Calu3 (cell line): ENCODE measurements at places on chromosomes 4 and X. TPM values are rescaled to one million over a fixed set of nuclear protein-coding genes. Genes with fewer than 3 reads are reported as not detected.

DNA sequence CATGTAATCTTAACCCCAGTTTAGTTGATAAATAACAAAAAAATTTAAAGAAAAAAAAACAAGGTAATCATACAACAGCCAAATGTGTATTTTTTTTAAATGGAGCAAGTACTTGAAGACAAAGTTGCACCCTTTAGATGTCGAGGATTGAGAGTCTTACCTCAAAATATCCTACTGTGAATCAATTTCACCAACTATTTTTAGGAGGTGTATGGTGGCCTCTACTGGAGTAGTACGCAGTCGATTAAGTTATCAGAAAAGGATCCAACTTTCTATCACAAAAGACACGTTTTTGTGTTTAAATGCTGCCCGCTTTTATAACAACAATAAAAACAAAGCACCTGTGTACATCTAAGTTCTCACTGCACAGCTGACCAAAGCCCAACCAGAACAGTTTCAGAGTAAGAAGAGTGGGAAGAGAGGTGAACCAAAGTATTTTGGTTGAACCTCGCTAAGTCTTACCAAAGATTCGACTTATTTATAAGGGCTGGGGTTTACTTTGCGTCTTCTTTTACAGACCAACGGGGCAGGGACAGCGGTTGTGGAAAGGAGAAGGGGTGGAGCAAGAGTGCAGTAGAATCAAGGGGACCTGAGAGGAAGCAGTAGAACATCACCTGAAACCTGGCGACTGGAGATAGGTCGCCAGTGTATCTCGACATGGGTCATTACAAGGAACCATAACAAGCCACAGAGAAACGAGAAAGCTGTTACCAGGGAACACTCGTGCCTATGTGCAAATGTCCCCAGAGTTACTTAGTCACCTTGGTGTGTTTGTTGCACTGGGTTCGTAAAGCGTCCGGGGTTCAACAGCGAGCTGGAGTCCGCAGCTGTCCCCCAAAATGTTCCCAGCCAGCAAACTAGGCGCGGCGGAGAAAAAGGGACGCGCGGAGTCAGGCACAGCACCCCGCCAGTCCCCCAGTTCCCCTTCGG is 1.1 kb downstream of the RPS6KA6 start:
- DNase-seq = peak; percentile 4

GRCh38 chr4:4425696-4426095 is 38.8 kb downstream of the NSG1 start:
- no peak for DNase-seq

DNA sequence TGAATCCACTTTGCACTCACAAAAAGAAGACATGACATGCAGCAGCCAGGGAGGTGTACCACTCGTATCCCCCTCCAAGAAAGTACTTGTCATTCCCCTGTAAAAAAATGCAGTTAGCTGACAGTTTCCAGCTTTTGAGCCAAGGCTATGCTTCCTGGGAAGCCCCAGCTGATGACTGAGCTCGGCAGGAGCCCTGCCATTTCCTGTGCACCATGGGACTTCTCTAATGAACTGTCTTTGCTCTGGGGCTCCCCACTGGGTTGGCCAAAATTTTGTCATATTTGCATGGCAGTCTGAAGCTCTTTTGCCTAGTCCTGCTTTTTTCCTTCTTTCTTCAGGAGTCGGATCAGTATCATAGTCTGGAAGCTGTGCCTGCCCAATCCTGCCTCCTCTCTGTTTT is 104.5 kb upstream of the MAOA start:
- no peak for DNase-seq

DNA sequence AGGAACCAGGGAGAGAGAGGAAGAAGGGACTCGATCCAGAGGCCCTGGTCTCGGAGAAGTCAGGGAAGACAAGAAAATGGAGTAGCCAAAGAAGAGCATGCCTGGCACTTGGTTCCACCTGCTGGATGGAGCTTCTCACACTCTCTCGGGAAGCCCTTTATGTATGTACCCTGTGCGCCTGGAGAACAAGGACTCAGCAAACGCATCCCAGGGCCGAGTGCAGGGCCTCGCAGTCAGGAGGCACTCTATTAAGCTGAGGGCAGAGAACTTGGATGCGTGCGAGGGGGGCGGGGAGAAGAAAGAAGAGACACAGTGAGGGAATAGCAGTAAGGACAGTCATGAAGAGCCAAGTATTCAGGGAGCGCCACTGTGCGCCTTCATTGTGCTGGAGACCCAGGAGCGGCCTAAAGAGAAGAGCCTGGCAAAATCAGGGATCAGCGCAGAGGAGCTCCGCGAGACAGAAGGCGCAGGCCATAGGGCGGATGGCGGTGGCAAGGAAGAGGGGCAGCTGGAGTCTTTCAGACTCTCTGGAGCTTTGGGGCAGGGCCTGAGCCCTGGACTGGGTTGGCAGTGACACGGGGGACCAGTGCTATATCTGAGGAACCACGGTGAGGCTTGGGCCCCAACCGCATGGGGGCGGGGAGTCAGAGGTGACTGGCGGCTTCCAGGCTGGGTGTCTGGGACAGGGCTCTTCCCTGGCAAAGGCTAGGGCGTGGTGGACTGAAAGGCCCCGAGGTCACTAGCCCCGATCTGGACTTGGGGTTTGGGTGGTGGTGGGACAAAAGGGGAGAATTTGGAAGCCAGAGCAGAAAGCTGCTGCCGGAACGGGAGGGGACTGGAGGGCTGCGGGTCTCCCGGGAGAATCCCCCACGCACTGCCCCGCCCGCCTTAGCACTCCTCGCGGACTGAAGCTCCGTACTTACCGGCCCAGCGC is 1.9 kb upstream of the SEPTIN6 start:
- no peak for DNase-seq

DNA sequence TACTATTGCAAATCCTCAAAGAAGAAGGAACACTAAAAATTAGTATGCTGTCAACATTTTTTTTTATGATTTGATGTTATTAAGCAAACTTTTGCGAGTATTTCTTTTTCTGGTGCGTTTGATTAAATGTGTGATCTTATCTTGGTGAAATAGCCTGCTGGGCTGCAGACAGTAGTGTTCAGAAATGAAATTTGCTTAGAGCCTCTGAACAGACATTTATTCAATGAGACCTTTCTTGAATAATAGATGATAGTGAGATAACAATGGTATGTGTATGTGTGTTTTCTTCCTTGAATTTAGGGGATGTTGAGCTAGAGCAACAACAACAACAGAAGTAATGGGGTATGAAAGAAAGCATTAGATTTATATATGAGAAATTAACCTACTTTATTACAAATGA is 12.7 kb downstream of the ADGRL3 start:
- DNase-seq = no peak

DNA sequence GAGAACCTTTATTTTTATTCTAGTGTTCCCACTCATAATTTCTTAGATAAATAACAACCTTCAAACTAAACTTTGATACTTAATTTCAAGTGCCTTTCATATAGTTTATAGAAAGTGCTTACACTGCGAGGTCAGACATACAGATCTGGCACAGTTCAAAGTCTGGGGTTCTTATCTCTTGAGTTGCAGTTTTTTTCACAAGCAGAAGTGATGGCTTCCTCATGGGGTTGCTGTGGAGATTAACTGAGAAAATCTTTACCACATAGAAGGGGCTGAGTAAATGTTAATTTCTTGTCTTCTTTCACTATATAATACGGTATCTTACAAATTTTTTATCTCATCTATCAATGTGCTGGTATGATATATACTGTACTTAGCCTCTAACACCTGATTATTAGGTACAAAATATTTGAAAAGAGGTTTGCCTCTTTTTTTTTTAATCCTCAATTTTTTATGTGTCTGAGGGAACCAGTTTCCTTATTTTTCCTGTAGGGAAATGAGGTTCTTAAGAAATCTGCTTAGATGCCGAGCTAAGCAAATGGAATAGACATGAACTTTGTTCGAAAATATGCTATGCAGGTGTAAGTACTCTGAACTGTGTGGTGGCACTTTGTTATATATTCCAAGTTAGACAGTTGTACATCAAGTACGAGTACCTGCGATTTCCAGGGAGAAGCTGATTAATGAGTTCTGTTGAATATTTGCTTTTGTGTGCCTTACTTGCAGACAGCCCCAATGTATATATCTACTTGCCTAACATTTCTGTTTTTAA is 3.3 kb downstream of the ING2 start:
- no peak for DNase-seq

GRCh38 chrX:79400623-79401022 is 33.5 kb upstream of the ITM2A start:
- no peak for DNase-seq

- no peak for DNase-seq
Measured at GRCh38 chrX:24528605-24529004, 63.5 kb downstream of the PDK3 start.

DNA sequence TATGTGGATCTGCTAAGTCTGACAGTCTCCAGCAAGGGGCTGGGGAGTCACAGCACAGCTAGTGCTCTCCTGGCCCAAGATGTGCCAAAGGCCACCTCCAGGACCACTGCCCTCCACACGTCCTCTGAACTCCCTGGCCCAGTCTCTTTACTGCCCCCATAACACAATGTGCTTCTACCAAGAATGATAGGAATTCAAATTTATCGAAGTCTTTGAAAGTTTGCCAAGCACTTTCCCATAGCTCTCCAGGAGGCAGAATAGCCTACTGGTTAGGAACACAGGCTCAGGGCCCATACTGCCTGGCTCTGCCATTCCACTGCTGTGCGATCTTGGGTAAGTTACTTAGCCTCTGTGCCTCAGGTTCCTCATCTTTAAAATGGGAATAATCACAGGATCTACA is 86.7 kb downstream of the NHSL2 start:
- no peak for DNase-seq

- DNase-seq = no peak
Measured at GRCh38 chr4:3810111-3810680, 44.0 kb downstream of the ADRA2C start.

DNA sequence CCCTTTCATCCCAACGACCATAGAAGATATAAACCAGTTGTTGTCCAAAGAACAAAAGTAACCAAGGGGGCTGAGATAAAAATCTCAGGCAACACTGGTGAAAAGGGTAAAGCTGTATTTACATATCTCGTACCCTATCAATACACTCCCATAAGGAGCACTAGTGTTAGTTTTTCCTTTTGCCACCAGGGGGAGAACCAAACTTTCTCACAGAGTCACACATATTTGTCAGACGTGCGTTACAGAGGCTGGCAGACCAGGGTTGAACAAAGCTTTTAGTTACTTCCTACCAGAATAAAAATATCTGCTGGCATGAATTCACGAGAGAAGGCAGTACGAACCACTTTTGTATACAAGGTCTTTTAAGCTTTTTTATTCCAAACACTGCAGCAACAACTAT is 88.3 kb downstream of the AMELX start:
- peak; percentile 55 for DNase-seq

- no peak for DNase-seq
Measured at GRCh38 chr4:30172416-30172815, 547.8 kb upstream of the PCDH7 start.

Gene PPA2
- 83.6 and 86.6 TPM in 2 replicates for total RNA-seq

Gene TRIM60
- not detected in 2 replicates for total RNA-seq

Gene GLUD2
- total RNA-seq = 16.3 and 19.6 TPM in 2 replicates
